Muscle of leg (tissue), 16 donors: ENCODE measurements at places on chromosomes 6 and 20. TPM values are rescaled to one million over a fixed set of nuclear protein-coding genes. Genes with fewer than 3 reads are reported as not detected.

GRCh38 chr6:48560408-48560807 lies 449.4 kb upstream of the PTCHD4 start:
- no peaks in the 10 kb centered on the region for H3K36me3 ChIP-seq
- H3K27ac ChIP-seq = no peak overlapping the region
- no peaks in the 10 kb centered on the region for H3K4me1 ChIP-seq

DNA sequence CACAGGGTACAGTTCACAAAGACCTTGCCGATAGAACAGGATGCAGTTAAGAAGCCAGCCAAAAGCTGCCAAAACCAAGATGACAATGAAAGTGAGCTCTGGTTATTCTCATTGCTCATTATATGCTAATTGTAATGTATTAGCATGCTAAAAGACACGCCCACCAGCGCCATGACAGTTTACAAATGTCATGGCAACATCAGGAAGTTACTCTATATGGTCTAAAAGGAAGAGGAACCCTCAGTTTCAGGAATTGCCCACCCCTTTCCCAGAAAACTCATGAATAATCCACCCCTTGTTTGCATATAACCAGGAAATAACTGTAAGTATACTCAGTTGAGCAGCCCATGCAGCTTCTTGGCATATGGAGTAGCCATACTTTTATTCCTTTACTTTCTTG lies 748.7 kb downstream of the QKI start:
- H3K4me1 ChIP-seq = no peaks in the 10 kb centered on the region
- H3K4me3 ChIP-seq = no peak overlapping the region
- H3K36me3 ChIP-seq = no peaks in the 10 kb centered on the region
- H3K27ac ChIP-seq = no peak overlapping the region
- no peaks in the 10 kb centered on the region for H3K27me3 ChIP-seq

- H3K36me3 ChIP-seq = no peaks in the 10 kb centered on the region
- H3K27ac ChIP-seq = no peak overlapping the region
- no peak for DNase-seq
- H3K27me3 ChIP-seq = no peaks in the 10 kb centered on the region
These were observed 489.5 kb downstream of the CDH26 start for GRCh38 chr20:60447703-60448102.

GRCh38 chr6:4649728-4650127 lies 126.5 kb upstream of the CDYL start:
- no peak for DNase-seq
- H3K4me3 ChIP-seq = no peak overlapping the region
- H3K36me3 ChIP-seq = no peaks in the 10 kb centered on the region
- no peak overlapping the region for H3K27ac ChIP-seq

DNA sequence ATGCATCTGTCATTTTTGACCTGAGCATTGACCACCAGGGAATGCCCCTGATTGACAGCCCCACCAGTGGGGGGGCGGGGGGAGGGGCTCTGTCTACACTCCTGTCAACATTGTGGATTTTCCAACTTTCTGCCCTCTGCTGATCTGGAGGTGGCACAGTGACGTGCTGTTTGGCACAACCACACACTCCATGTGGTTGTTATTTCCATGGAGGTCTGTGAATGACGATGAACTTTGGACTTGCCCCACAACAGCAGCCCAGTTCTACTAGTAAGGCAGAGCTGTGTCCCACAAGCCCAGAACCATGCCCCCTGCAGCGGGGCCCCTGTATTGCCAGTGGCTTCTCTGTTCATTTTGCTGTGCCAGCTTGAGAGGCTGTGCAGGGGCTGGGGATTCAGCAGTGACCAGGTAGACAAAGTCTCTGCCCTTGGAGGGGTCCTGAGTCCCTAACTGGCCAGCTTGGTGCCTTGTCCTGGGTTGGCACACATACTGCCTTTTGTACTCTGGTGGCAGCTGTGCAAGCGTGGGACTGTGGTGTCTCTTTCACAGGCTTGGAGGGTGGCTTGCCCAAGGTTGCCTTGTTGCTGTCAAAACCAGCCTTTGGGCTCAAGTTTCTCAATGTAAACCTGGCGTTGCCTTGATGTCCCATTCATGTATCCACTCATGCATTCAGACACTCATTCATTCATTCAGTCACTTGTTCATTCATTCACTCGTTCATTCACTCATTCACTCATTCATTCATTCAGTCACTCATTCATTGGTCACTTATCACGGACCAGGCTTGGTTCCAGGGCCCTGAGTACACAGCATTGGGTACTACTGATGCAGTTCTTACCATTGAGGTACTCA lies 108.5 kb downstream of the SYCP2 start:
- H3K27ac ChIP-seq = no peak overlapping the region
- H3K36me3 ChIP-seq = no peaks in the 10 kb centered on the region
- H3K4me3 ChIP-seq = no peak overlapping the region
- no peaks in the 10 kb centered on the region for H3K27me3 ChIP-seq

GRCh38 chr6:137013031-137013430 lies 31.7 kb downstream of the IL20RA start:
- peaks cover 13% of the 10 kb centered on the region for H3K4me1 ChIP-seq
- no peak overlapping the region for H3K27ac ChIP-seq
- no peaks in the 10 kb centered on the region for H3K27me3 ChIP-seq
- H3K4me3 ChIP-seq = no peak overlapping the region

- no peaks in the 10 kb centered on the region for H3K36me3 ChIP-seq
- H3K4me1 ChIP-seq = no peaks in the 10 kb centered on the region
- H3K27me3 ChIP-seq = no peaks in the 10 kb centered on the region
- DNase-seq = no peak
These were observed 498.7 kb downstream of the TENT5A start for GRCh38 chr6:81253821-81254220.

The TCP11 gene
- total RNA-seq = 0.44 TPM
